ENCODE measurements at places on chromosomes 3 and 15. TPM values are rescaled to one million over a fixed set of nuclear protein-coding genes. Genes with fewer than 3 reads are reported as not detected.
A peak's percentile ranks its signal among the peaks of the same experiment; 100 is the strongest.

GRCh38 chr3:152505926-152506325, 237.2 kb downstream of the MBNL1 start:
- no peak overlapping the region for H3K27ac ChIP-seq
- DNase-seq: no peak
- no peaks in the 10 kb centered on the region for H3K4me1 ChIP-seq
- no peaks in the 10 kb centered on the region for H3K27me3 ChIP-seq
- no peak overlapping the region for H3K4me3 ChIP-seq

GRCh38 chr15:79261836-79262235, 20.7 kb upstream of the ANKRD34C start:
- H3K4me3 ChIP-seq: no peak overlapping the region
- H3K27me3 ChIP-seq: no peaks in the 10 kb centered on the region
- H3K27ac ChIP-seq: no peak overlapping the region
- H3K4me1 ChIP-seq: no peaks in the 10 kb centered on the region
- no peaks in the 10 kb centered on the region for H3K36me3 ChIP-seq
- DNase-seq: no peak

The IL12A gene
- 0.56 TPM for total RNA-seq

DNA sequence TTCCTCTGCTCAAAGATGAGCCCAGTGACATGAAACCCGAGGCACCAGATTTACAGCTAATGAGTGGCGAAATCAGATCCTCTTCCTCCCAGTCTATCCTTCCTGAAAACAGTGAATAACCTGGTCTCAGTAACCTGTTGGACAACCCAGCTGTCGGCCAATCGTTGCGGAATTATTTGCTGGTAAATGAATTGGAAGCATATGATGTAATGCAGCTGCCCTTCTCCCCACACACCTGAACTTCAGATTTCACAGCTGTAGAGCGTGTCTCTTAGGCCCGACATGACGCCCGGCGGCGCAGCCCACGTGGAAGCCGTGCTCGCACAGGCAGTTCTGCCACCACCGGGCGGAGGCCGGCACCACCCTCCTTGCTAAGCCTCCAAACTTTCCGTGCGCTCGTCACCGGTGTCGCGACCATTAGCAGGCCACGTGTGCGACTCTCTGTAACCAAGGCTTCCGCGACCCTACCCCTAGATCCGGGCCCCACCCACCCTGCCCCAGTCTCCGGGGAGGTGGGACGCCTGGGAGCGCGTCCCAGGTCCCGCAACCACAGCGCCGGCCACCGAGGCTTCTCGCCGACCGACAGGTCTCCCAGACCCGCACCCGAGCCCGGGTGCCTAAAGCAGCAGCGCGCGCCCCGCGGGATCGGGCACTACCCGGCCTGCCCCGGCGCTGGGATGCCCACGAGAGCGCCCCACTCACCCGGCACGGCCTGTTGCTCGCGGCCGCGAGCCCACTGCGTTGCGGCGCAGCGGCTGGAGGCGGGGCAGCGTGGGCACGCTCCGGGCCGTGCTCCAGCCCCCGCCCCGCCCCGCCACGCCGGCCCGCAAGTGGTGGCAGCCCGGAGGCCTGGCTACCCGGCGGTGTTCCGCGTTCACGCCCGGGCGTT, at the start of gene RIOX2:
Gene RIOX2 (minus strand): TSS at position 753 of the 889 bp plus-strand sequence. CDS start 4,838 bp downstream, outside the sequence.
- H3K27ac ChIP-seq: peak within 1 kb of the TSS; percentile 21
- H3K27me3 ChIP-seq: no peaks in the 10 kb centered on the region
- peaks cover 15% of the 10 kb centered on the region for H3K4me1 ChIP-seq
- H3K36me3 ChIP-seq: no peaks in the 10 kb centered on the region
- peak within 1 kb of the TSS; percentile 91 for H3K4me3 ChIP-seq

DNA sequence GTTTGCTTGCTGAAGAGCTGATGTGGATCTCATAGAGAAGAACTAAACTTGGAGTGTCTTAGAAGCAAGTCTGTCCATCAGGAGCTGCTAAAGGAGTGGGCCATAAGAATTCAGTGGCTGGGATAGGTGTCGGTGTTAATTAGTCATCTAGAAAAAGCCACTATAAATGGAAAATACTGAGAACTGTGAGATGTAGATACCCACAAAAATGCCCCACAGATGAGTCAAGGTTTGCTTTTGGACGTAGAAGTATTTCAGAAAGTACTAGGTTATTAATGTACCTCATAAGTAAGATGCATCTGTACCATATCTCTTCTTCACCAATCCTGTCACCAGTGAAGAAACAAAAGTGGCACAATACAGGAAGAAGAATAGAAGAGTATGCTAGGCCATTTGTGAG, 530.9 kb upstream of the TGFBR2 start:
- H3K4me1 ChIP-seq: no peaks in the 10 kb centered on the region
- H3K4me3 ChIP-seq: no peak overlapping the region
- no peak overlapping the region for H3K27ac ChIP-seq
- no peaks in the 10 kb centered on the region for H3K27me3 ChIP-seq
- H3K36me3 ChIP-seq: no peaks in the 10 kb centered on the region
- DNase-seq: no peak

GRCh38 chr3:120072867-120073525, 21.3 kb downstream of the GSK3B start:
- H3K4me3 ChIP-seq: no peak overlapping the region
- no peak overlapping the region for H3K27ac ChIP-seq
- H3K27me3 ChIP-seq: no peaks in the 10 kb centered on the region
- peaks cover 3% of the 10 kb centered on the region for H3K4me1 ChIP-seq
- DNase-seq: no peak
- H3K36me3 ChIP-seq: no peaks in the 10 kb centered on the region

GRCh38 chr3:152719264-152719663, 115.7 kb upstream of the P2RY1 start:
- no peaks in the 10 kb centered on the region for H3K36me3 ChIP-seq
- no peak for DNase-seq
- H3K27me3 ChIP-seq: no peaks in the 10 kb centered on the region

- DNase-seq: no peak
- H3K27me3 ChIP-seq: no peaks in the 10 kb centered on the region
- no peak overlapping the region for H3K27ac ChIP-seq
- no peaks in the 10 kb centered on the region for H3K4me1 ChIP-seq
Observed at GRCh38 chr15:26841941-26842340, 24.9 kb upstream of the GABRA5 start.

The PLSCR2 gene
- 6.5 TPM for total RNA-seq

DNA sequence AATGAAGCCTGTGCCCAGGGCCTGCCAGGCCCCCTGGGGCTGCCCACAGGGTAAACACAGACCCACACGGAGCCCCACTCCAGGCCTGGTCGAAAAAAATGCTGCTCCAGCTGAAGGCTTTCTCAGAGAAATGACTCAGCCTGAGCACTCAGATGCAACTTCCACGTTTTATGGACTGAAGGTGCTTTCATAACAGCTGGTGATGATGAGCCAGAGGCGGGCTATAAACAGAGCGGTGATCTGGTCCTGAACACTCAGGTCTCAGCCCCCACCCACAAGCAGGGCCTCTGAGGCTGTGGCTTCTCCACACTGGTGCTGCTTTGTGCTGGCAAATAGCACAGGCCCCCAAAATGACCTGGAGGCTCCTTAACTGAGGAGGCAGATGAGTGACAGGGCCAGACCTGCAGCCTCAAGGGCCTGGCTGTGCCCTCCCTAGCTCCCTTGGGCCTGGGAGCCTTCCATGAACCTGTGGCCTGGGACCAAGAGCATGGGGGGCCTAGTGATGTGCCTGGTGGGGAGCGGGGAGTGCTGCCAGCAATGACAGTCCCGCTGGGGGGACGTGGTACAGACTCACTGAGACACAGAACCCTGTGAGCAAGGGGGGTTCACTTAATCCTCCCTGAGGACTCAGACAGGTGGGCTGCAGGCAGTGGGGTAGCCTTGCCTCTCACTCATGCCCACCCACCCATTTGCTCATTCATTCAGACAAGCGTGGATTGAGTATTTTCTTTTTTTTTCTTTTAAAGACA, 23.0 kb upstream of the FURIN start:
- H3K36me3 ChIP-seq: no peaks in the 10 kb centered on the region
- H3K4me1 ChIP-seq: no peaks in the 10 kb centered on the region
- DNase-seq: no peak
- H3K27ac ChIP-seq: no peak overlapping the region

- no peaks in the 10 kb centered on the region for H3K36me3 ChIP-seq
- no peak overlapping the region for H3K27ac ChIP-seq
- no peaks in the 10 kb centered on the region for H3K27me3 ChIP-seq
- H3K4me1 ChIP-seq: no peaks in the 10 kb centered on the region
- no peak for DNase-seq
- H3K4me3 ChIP-seq: no peak overlapping the region
Observed at GRCh38 chr3:58556001-58556400, 19.0 kb upstream of the ACOX2 start.

GRCh38 chr3:172119266-172119969, 80.0 kb downstream of the FNDC3B start:
- no peaks in the 10 kb centered on the region for H3K36me3 ChIP-seq
- no peaks in the 10 kb centered on the region for H3K4me1 ChIP-seq
- H3K27me3 ChIP-seq: no peaks in the 10 kb centered on the region
- H3K27ac ChIP-seq: no peak overlapping the region

- H3K4me3 ChIP-seq: no peak overlapping the region
- H3K36me3 ChIP-seq: no peaks in the 10 kb centered on the region
- no peaks in the 10 kb centered on the region for H3K27me3 ChIP-seq
- no peak overlapping the region for H3K27ac ChIP-seq
- H3K4me1 ChIP-seq: no peaks in the 10 kb centered on the region
Observed at GRCh38 chr3:174270841-174271240, 588.3 kb upstream of the NAALADL2 start.

The ISL2 gene
- 4.2 TPM for total RNA-seq

- DNase-seq: no peak
- no peaks in the 10 kb centered on the region for H3K36me3 ChIP-seq
- no peaks in the 10 kb centered on the region for H3K4me1 ChIP-seq
- H3K4me3 ChIP-seq: no peak overlapping the region
- no peak overlapping the region for H3K27ac ChIP-seq
Observed at GRCh38 chr3:110495201-110495927, 576.3 kb upstream of the NECTIN3 start.

DNA sequence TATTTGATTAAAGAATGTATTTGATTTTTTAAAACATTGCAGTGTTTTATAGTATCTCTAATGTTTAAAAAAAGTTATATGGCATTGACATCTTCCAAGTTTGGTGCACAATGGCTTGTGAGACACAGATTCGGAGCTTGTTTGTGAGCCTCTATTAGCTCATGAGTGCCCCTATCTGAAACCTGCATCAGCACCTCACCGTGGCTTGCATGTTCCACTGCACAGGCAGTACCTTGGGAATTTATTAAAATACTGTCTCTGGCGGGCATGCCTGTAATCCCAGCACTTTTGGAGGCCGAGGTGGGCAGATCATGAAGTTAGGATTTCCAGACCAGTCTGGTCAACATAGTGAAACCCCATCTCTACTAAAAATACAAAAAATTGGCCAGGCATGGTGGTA, 6.8 kb upstream of the RTP2 start:
- no peaks in the 10 kb centered on the region for H3K27me3 ChIP-seq
- no peaks in the 10 kb centered on the region for H3K4me1 ChIP-seq
- DNase-seq: no peak

GRCh38 chr3:2993736-2994135, 116.4 kb downstream of the IL5RA start:
- no peak for DNase-seq
- no peak overlapping the region for H3K4me3 ChIP-seq
- H3K27ac ChIP-seq: no peak overlapping the region

DNA sequence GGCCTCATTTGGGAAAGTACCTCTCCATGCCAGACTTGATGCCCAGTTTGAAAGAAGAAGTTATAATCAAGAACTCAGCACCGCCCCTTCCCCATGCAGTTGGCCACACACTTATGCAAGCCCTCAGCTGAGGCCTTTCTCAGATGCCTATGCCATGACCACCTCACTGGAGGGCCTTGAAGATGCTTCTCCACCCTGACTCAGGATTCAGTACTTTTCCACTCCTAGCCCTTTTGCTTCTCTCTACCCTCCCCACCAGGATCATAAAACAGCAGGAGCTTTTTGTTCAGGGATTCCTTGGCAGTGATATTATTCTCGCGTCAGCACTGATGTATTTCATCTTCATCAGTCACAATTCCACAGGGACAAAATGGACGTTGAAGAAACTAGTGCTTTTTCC, 313.5 kb downstream of the PYDC2 start:
- no peak overlapping the region for H3K27ac ChIP-seq
- H3K36me3 ChIP-seq: no peaks in the 10 kb centered on the region
- no peaks in the 10 kb centered on the region for H3K27me3 ChIP-seq
- H3K4me1 ChIP-seq: no peaks in the 10 kb centered on the region
- no peak overlapping the region for H3K4me3 ChIP-seq

Data from testis (tissue), 5 donors.